ENCODE measurements at places on chromosomes 2 and 18.
A peak's percentile ranks its signal among the peaks of the same experiment; 100 is the strongest.

DNA sequence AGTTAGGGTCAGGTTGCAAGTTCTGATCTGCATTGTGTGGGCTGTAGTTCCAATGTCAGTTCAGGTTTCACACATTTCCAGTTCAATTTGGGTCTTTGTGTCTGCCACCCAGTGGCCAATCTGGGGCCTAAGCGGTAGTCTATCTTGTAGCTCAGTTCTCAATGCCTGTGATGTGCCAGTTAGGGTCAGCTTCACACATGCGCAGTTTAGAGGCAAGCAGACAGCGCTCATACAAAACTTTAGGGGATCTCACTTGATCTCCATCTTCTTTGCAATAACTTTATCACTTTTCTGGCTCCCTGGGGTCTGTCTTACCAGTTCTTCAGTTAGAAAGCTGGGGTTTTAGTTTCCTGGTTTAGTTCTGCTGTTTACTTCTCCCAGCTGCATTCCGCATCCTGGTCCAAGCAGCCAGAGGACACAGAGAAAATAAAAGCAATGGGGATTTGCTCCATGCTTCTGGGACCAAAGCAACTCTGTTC is 11.0 kb upstream of the ZNF24 start:
- peak; percentile 86 for DNase-seq

DNA sequence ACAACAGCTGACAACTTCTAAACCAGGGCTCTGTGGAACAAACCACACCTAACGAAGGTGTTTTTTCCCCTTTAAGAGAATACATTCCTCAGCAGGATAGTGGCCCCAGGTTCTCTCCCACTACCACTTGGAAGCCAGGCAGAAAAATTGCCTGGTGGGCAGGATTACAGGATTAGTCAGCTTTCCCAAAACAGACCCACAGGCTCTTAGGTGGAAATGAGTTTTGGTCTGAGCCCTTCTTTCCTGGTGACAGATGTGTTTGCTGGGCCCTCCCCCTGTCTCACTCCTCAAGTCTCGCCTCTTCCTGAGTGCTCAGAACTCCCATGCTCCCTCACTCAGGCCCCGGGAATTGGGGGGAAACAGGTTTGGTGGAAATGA is 139.4 kb upstream of the HAAO start:
- peak; percentile 43 for DNase-seq

- no peak for DNase-seq
These were observed 18.6 kb upstream of the GPC1 start for GRCh38 chr2:240416821-240417220.

- no peak for DNase-seq
These were observed 249.4 kb downstream of the MEIS1 start for GRCh38 chr2:66684289-66684688.

GRCh38 chr2:72166279-72166678 is 18.6 kb upstream of the CYP26B1 start:
- no peak for DNase-seq

DNA sequence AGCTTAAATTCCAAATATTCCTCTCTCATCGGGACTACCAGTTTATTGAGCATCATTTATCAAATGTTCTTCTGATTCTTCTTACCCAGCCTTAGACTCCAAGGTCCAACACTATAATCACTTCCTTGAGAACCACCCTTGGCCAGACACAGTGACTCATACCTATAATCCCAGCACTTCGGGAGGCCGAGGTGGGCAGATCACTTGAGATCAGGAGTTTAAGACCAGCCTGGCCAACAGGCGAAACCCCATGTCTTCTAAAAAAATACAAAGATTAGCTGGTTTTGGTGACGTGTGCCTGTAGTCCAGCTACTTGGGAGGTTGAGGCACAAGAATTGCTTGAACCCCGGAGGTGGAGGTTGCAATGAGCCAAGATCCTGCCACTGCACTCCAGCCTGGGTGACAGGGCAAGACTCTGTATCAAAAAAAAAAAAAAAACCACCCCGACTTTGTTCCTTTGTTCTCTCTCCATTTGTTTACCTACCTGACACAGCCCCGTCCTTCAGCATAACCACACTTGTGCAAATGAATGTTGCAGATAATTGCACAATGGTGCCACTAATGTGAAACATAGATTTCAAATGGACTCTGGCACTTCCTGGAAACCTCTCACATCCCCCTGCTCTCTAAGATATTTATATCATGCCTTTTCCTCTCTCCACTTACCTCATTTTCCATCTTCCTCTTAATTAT is 38.9 kb upstream of the LPIN2 start:
- no peak for DNase-seq

DNA sequence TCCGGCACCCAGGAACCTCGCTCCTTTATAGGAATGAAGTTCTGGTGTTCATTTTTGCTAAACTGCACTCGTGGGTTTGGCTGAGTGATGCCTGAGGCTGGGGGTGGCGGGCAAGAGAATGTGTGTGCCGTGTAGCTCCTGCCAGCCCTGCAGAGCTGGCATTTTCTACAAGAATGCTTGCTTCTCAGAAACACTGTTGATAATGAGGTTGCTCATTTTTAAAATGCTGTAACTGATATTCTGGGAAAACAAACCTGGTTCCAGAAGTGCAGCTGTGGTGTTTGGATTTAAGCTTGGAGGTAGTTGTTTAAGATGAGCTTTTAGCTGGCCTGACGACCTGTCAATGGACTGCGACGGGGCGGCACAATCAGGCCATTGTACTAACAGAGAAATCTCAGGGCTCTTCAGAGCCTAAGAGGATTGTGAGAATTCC is 511.9 kb upstream of the TNP1 start:
- no peak for DNase-seq

DNA sequence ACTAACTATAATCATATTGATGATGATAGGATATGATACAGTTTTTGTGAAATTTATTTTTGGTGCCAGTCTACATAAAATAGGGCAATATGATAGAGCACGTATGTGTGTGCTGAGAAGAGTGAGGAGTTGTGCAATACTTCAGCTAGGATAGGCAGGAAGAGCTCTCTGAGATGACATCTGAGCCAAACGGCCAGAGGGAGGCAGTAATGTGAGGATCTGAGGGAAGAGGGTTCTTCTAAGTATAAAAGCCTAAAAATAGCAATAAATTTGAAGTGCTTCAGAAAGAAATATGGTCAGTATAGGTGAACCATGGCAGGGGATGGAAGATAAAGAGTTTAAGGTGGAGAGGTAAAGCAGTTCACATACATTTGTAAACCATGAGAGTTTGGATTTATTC is 102.5 kb downstream of the OLA1 start:
- DNase-seq = no peak

- peak; percentile 24 for DNase-seq
These were observed 226.8 kb upstream of the CHST9 start for GRCh38 chr18:27411911-27412310.

- no peak for DNase-seq
These were observed 19.8 kb upstream of the GMPPA start for GRCh38 chr2:219478916-219479315.

- no peak for DNase-seq
These were observed 19.6 kb upstream of the ALLC start for GRCh38 chr2:3638456-3638810.

- no peak for DNase-seq
These were observed 59.0 kb downstream of the PXDN start for GRCh38 chr2:1685078-1685956.

GRCh38 chr2:131122496-131122895 is 17.4 kb downstream of the PLEKHB2 start:
- no peak for DNase-seq

DNA sequence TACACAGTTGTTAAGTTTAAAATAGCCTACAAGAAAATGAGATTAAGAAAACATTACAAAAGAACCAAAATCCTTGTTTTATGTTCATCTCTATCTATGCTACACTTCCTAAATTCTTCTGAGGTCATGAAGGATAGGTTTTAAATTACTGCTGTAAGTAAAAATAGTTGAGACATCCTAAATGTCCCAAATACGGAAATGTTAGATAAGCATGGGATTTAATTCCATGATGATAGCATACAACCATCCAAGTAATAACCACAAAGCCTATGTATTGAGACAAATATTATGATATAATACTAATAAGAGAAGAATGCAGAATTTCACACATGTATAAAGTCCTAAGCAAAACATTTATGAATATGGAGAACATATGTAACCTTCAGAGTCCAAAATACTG is 34.1 kb downstream of the PIEZO2 start:
- DNase-seq = no peak
